ENCODE measurements at places on chromosomes 5 and 9.

GRCh38 chr9:109229682-109230081, 62.6 kb upstream of the FRRS1L start:
- H3K4me1 ChIP-seq = no peaks in the 10 kb centered on the region
- H3K27ac ChIP-seq = no peak overlapping the region
- DNase-seq = no peak
- H3K27me3 ChIP-seq = peaks cover 16% of the 10 kb centered on the region
- no peak overlapping the region for H3K4me3 ChIP-seq

DNA sequence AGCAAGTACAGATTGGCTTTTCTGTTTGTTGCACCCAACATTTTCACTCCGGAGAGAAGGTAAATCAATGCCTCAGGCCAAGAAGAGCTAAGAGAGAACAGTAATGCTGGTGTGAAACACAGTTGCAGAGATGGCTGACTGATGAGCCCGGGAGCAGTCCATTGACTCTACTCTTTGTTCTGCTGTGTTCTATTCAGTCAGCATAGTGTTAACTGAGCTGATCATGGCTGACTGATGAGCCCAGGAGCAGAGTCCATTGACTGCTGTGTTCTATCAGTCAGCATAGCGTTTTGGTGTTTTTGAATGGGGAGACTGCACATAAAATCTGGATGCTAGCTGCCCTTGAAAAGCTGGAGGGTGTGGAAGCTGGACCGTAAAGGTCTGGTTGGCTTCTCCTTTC, 141.4 kb downstream of the FRMD3 start:
- no peaks in the 10 kb centered on the region for H3K27me3 ChIP-seq
- H3K27ac ChIP-seq = no peak overlapping the region
- H3K36me3 ChIP-seq = no peaks in the 10 kb centered on the region

- peaks cover 6% of the 10 kb centered on the region for H3K4me1 ChIP-seq
- no peaks in the 10 kb centered on the region for H3K27me3 ChIP-seq
- no peak for DNase-seq
- H3K36me3 ChIP-seq = no peaks in the 10 kb centered on the region
- no peak overlapping the region for H3K27ac ChIP-seq
- H3K4me3 ChIP-seq = no peak overlapping the region
These were observed 23.0 kb downstream of the VAV2 start for GRCh38 chr9:133968966-133969617.

- H3K27me3 ChIP-seq = peaks cover 15% of the 10 kb centered on the region
- no peak overlapping the region for H3K4me3 ChIP-seq
- no peaks in the 10 kb centered on the region for H3K36me3 ChIP-seq
- no peak overlapping the region for H3K27ac ChIP-seq
These were observed 29.6 kb upstream of the SLC9A3 start for GRCh38 chr5:553874-554273.

- no peaks in the 10 kb centered on the region for H3K36me3 ChIP-seq
- no peak for DNase-seq
- no peak overlapping the region for H3K4me3 ChIP-seq
- no peaks in the 10 kb centered on the region for H3K4me1 ChIP-seq
- H3K27ac ChIP-seq = no peak overlapping the region
These were observed 639.7 kb downstream of the PTPRD start for GRCh38 chr9:9973062-9973461.

DNA sequence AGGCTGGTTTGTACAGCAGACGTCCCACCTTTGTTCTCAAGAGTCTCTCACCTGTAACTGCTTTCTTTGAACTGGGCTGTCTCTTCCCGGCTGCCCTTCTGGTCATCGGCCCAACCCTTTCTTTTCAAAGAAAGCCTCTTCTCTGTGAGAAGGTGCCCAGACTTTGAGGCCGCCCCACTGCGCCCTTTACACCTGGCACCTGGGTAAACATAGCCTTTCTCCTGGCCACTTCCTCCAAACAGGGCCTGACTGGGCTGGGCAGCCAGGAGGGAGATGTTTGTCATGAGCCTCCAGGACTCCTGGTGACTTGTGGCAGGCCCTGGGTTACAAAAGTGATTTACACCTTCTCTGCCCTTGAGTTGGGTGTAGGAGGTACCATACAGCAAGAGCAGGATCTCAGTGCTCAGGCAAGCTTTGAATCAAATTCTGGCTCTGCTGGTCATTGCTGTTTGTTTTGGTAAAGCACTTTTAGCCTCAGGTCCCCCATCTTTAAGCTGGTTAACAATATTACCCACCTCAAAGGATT, 127.2 kb upstream of the CXCL14 start:
- H3K4me3 ChIP-seq = no peak overlapping the region
- H3K27me3 ChIP-seq = no peaks in the 10 kb centered on the region
- H3K4me1 ChIP-seq = no peaks in the 10 kb centered on the region
- DNase-seq = no peak

DNA sequence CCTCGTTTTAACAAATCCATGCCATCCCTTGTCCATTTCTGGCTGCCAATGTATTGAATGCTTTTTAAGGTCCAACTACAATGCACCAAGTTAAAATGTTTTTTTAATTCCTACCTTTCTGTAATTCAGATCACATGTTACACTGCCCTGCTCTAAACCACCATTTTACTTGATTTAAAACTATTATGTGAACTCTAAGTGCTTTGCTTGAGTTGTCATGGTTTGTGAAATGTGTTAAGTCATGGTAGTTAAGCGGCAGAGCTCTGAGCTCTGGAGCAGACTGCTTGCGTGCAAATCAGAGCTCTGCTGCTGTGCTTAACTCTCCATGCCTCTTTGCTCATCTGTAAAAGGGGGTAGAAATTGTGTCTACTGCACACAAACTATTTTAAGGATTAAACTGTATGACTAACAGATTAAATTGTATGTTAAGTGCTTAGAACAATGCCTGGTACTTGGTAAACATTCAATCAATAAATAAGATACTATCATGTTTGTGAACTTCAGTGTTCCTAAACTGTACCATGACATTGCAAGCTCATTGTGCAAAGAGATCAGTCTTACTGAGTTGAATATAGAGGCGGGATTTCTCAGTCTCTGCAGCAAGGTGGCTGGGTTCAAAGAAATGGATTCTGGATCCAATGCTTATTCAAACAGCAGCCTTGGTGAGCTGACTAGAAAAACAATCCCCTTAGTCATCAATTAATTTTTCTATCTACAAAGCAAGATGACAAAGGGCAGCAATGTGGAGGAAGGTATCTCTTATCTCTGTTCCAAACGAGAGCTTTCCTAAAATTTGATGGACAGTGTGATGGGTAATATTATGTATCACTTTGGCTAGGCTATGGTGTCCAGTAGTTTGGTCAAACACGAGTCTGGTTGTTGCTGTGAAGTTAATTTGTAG, 16.1 kb upstream of the CMBL start:
- no peak overlapping the region for H3K4me3 ChIP-seq
- no peaks in the 10 kb centered on the region for H3K4me1 ChIP-seq
- DNase-seq = no peak
- no peak overlapping the region for H3K27ac ChIP-seq

- peak overlapping the region; percentile 87 for H3K4me3 ChIP-seq
- H3K27me3 ChIP-seq = no peaks in the 10 kb centered on the region
- peaks cover 32% of the 10 kb centered on the region for H3K4me1 ChIP-seq
- DNase-seq = no peak
- H3K27ac ChIP-seq = peak overlapping the region; percentile 76
These were observed 1.0 kb downstream of the FOCAD start for GRCh38 chr9:20684875-20685696.

GRCh38 chr5:76791461-76791860, 27.4 kb upstream of the F2RL1 start:
- H3K4me1 ChIP-seq = peaks cover 14% of the 10 kb centered on the region
- no peak for DNase-seq
- no peaks in the 10 kb centered on the region for H3K36me3 ChIP-seq
- H3K27me3 ChIP-seq = no peaks in the 10 kb centered on the region
- H3K4me3 ChIP-seq = no peak overlapping the region

DNA sequence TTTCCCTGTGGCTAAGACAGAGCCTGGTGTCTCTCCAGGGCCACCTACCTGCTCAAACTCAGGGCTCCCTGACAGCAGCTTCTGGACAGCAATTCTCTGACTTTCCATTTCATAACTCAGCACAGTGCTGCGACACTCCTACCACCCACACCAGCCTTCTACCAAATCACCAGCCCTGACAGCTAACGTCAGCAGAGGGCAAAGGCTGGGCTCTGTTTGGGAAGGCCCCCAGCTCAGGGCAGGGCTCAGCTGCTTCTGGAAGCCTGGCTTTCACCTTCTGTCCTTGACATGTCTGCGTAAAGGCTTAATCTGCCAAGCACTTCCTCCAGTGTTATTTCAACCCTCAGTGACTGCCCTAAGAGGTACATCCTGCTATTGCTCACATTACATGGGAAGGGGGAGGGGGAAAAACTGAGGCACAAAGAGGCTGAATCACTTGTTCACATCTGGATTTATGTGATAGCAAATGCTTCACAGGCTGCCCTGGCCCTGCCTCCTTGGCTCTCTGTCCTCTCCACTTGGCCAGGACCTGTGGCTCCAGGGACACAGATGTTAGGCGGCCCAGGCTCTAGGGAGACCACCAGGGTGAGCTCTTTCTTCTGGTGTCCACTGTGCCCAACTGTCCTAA, 102.5 kb upstream of the PANK3 start:
- H3K27ac ChIP-seq = no peak overlapping the region
- H3K36me3 ChIP-seq = no peaks in the 10 kb centered on the region
- no peak for DNase-seq
- H3K4me1 ChIP-seq = peaks cover 9% of the 10 kb centered on the region

DNA sequence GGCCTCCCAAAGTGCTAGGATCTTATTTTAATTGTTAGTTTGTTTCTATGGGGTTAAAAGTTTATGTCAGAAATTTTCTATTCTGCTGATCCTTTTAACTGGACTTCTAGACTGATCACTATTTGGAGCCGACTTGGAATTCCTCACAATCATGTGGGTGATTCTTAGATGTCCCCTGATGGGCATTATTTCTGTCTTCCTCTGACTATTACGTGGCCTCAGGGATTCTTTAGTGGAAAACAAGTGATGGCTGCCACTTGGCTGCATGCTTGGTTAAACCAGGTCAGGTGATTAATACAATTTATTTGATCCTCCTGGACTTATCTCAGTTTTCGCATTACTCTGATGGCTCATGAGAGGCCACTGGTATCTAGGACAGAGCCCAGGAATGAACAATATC, 32.2 kb upstream of the OR2S2 start:
- DNase-seq = no peak
- H3K4me3 ChIP-seq = no peak overlapping the region

GRCh38 chr5:181234455-181235306, 9.0 kb downstream of the RACK1 start:
- DNase-seq = no peak
- H3K27me3 ChIP-seq = no peaks in the 10 kb centered on the region
- peak overlapping the region; percentile 59 for H3K27ac ChIP-seq
- peaks cover 30% of the 10 kb centered on the region for H3K4me1 ChIP-seq

DNA sequence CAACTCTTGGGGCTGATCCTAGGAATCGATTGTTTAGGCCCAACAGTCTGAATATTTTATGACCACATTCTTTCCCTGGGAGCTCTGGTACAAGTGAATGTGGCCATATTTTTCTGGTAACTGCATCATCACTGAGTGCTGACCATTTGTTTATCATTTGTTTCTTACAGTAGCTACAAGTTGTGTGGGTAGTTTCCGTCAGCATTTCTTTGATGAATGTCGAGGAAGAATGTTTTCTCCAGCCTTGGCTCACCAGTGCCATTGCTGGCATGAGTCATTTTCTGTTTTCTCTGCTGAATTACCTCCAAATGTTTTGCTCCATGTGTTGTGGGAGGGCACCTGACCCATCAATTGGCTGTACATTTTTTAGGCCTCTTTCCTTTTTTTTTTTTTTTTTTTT, 14.1 kb upstream of the CARD19 start:
- H3K27ac ChIP-seq = peak overlapping the region; percentile 69
- no peak overlapping the region for H3K4me3 ChIP-seq
- no peaks in the 10 kb centered on the region for H3K27me3 ChIP-seq
- H3K4me1 ChIP-seq = peaks cover 32% of the 10 kb centered on the region
- no peak for DNase-seq

GRCh38 chr5:172364773-172365172, 81.2 kb upstream of the UBTD2 start:
- H3K27ac ChIP-seq = no peak overlapping the region
- no peak overlapping the region for H3K4me3 ChIP-seq
- peaks cover 10% of the 10 kb centered on the region for H3K4me1 ChIP-seq
- H3K36me3 ChIP-seq = no peaks in the 10 kb centered on the region

DNA sequence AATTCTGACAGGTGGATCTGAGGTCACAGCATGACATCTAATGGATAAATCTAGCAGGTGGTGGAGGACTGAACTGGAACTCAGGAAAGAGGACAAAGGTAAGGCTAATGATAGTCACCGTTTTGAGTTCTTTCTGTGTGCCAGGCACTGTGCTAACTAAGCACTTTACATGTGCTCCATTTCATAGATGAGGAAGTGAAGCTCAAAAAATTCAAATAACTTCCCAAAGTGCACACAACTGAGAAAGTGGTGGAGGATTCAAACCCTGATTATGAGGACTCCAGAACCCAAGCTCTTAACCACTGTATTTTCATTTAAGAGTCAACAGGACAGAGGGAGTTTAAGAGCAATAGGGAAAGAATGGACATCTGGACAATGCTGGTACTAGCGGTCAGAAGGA, 7.1 kb upstream of the DELE1 start:
- no peak overlapping the region for H3K4me3 ChIP-seq
- no peak for DNase-seq
- peaks cover 15% of the 10 kb centered on the region for H3K4me1 ChIP-seq
- peaks cover 3% of the 10 kb centered on the region for H3K36me3 ChIP-seq
- no peak overlapping the region for H3K27ac ChIP-seq
- H3K27me3 ChIP-seq = peaks cover 36% of the 10 kb centered on the region

DNA sequence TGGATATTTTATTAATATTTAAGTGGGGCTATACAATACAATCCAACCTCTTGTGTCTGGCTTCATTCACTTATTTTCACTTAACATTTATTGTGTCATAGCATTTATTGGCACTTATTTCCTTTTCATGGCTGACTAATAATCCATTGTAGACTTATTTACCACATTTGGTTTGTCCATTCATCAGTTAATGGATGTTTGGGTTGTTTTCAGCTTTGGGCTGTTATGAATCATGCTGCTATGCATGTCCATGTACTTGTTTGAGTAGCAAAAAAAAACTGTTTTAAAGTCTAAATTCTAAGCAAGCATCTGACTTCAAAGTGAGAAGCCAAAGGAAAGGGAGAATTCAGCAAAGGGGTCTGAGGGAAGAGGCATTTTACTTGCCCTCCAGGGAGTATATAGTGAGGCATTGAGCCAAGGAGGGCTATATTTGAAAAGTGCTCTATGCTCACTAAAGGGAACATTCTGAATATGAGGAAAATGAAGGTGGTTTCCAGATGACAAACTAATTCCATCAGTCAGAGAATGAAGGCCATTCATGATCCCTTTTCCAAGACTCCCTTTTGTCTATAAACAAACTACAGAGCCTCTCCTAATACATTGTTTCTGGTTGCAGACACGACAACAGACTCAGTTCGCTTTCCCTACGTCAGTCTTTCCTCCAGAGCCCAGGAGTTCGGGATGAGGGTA, 532.8 kb upstream of the KLF4 start:
- H3K36me3 ChIP-seq = no peaks in the 10 kb centered on the region
- H3K27ac ChIP-seq = no peak overlapping the region
- no peak overlapping the region for H3K4me3 ChIP-seq
- no peaks in the 10 kb centered on the region for H3K27me3 ChIP-seq
